ENCODE measurements at places on chromosomes 6 and 20.

DNA sequence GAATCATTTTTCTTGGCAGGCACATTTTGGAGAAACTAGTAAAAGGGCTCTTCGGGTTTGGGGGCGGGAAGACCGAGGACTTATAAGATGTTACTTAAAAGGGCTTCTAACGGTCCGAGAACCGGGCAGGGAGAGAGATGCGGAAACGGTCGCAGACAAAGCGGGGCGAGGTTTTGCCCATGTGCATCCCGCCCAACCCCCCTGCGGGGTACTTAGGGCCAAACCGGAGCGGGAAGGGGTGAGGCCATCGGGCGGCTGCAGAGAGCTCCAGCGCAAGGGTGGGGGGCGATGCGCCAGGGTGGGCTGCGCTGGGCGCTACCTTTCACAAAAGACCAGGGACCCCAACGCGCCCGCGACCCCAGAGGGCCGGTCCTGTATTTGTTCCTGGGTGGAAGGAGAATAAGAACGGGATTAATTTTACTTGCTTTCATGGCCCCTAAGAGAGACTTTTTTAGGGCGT is 616 bp downstream of the TUBB start:
- DNase-seq: peak; percentile 41

DNA sequence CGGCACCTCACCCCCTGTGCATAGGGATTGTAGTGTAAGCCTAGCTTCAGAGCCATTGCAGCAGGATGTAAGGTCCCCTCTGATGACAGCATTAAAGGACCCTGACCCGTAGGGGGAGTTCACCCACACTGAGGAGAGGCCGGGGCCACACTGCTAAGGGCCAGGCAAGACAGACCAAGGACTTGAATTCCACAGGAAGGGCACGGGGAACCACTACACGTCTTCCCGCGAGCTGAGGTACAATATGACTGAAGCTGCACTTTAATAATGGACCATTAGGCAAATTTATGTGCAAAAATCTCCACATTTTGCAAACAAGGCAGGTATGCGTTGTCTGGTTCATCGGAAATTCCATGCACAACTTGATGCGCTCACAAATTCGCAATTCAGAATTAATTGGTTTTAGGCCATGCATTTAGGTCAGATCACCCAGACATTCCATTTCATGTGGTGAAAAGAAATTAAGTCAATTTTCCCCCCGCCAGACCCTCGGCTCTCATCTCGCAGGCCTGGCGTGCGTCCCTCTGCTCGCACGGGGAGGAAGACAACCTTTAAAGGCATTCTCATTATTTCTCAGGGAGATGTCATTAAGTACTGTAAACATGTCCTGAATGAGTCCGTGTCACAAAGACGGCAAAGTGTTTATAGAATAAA is 111.8 kb downstream of the FOXA2 start:
- no peak for DNase-seq

- no peak for DNase-seq
Observed at GRCh38 chr20:25389858-25390537, 637 bp downstream of the ABHD12 start.

GRCh38 chr6:89433252-89434149 is 549 bp downstream of the ANKRD6 start:
- DNase-seq: no peak

GRCh38 chr6:169587975-169588374 is 113.9 kb downstream of the WDR27 start:
- no peak for DNase-seq

GRCh38 chr6:165605901-165606739 is 56.9 kb downstream of the PDE10A start:
- DNase-seq: no peak

DNA sequence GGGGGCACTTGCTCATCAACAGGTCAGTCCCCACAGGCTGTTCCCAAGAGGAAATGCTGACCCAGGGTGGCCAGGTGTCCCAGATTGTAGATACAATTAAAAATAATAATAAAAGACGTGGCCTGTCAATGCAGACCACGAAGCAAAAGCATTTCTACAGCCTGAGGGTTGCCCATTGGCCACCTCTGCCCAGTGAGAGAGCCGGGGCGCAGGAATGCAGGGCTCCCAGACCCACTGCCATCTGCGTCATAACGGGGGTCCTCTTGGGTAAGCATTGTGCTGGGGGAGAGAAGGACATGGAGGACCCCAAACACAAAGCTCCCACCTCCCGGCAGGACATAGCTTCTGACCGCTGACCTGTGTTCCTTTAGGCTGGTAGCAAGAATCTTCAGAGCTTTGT is 22.9 kb upstream of the AFDN start:
- DNase-seq: no peak

DNA sequence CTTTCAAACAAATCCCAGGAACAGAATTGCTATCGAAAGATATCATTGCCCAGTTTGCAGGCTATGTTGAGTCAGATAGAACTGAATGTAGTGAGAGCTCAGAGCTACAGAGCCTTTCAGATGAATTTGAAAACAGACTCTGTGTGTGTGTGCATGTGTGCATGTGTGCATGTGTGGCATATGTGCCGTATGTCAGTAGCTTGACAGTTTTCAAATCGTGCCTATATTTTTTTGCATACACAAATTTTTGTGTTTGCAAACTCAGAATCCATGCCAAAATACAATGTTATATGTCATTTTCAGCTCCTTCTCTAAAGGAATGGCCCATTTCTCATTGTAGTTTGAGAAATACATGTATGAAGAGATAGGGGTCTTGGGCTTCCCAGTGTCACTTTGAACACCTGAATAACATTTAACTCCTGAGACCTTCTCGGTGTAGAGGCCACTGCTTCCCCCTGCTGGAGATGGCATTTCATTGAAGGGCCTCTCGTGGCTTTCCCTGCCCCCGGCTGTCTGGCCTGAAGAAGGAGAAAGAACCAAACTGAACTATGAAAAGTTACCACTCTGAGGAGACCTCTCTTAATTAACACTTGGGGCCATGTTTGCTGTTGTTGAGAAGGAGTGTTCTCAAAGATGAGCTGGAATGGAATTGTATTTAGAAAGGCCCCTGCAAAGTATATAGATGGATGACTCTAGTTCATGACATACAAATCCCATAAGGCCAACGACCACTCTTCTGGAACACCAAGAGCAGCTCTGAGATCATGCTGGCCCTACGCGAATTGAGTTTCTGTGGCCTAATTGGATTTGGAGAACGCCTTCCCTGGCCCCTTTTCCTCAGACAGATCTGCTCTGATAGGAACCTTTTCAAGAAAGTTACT is 58.7 kb downstream of the VAPB start:
- DNase-seq: no peak

GRCh38 chr6:83042467-83043053 is 23.1 kb downstream of the UBE3D start:
- no peak for DNase-seq

GRCh38 chr6:155487371-155488130 is 31.9 kb upstream of the NOX3 start:
- DNase-seq: no peak

- DNase-seq: no peak
Observed at GRCh38 chr6:112502351-112503090, 155.4 kb downstream of the RFPL4B start.

DNA sequence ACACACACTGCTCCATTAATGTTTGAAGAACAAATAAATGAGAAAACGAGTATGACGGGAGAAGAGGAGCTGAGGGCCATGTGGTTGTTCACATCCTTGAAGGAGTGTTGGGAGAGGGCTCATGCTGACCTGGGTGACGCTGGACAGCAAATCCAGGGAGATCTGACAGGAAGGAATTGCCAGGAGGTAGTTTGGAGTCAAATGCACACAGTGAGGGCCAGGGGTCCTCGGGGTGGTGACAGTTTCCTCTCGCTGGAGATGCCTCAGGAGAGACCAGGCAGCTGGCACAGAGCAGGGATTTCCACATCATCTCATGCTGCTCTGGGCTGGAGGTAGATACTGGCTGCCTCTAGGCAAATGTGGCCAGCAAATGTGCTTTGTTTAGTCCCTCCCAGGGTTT is 2.0 kb upstream of the TMEM181 start:
- no peak for DNase-seq

DNA sequence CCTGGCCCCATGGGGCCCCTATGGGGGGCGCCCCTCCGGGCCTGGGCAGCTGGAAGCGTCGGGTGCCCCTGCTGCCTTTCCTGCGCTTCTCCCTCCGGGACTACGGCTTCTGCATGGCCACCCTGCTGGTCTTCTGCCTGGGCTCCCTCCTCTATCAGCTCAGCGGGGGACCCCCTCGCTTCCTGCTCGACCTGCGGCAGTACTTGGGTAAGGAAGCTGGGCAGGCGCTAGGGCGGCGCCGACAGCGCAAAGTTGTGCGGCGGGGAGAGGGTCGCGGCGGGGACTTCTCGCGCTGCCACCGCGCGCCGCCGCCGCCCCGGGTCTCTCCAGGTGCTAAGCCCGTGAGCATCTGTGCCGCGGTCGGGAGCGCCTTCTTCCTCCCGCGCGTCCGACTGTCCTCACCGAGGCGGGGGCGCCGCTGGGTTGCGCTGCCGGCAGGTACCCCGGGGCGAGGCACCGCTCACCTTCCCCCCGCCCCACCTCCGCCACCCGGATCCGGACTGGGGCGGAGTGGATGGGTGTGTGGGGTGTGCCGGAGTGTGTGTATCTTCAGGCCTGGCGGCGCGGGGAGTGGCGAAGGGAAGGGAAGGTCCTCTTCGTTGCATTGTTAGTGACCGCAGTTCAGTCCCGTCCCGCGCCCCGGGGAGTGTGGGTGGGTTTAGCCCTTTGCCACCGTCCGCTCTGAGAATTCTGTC is 788 bp downstream of the UST start:
- DNase-seq: no peak

DNA sequence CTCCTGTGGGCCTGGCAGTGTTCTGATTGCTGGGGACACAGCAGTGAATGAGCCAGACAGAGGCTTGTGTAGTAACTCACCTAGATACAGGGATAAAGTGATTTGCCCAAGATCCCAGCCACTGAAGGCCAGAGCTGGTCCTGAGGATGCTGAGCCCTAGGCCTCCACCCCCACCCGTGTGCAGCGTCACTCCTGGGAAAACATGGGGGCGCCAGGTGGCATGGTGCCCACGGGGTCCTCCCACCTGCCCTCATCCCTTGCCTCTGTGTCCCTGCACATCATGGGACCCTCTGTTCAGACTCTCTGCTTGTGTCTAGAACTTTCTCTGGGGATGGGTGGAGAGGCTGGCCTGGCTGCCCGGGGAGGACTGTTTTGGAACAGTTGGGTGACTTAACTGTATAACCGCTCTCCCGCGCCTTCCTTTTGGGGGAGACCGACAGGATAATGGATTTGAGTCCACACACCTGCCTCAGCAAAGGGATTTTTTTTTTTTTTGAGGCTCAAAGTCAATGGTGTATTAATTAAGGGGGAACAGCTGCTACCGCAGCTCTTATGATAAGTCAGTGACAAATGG is 19.6 kb downstream of the LEMD2 start:
- no peak for DNase-seq

DNA sequence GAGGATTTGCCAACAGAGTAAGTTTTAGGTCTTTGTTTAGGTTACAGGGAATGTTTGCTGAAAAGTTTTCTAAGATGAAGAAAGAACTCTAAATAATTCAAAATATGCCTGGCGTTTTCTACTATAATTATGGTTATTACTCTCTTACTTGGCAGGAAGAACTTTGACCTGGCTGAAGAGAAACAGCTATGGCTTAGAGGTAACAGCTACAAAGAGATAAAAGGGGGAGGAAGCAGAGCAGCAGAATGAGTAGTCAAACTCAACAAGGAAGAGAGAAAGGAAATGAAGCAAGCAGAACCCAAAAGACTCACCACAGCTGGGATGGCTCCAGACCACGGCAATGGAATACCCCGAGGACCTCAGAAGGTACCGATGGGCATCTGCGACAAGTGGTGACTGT is 95.6 kb downstream of the KIF16B start:
- no peak for DNase-seq

- no peak for DNase-seq
Observed at GRCh38 chr6:79557673-79558467, 20.6 kb upstream of the LCA5 start.

GRCh38 chr6:87575423-87575822 is 14.4 kb downstream of the RARS2 start:
- DNase-seq: no peak

- DNase-seq: no peak
Observed at GRCh38 chr6:15147827-15148226, 98.0 kb upstream of the JARID2 start.

GRCh38 chr20:12575352-12576095 is 433.2 kb upstream of the SPTLC3 start:
- peak; percentile 3 for DNase-seq

- no peak for DNase-seq
Observed at GRCh38 chr6:33732817-33733708, 13.6 kb downstream of the IP6K3 start.

- no peak for DNase-seq
Observed at GRCh38 chr6:55898342-55898741, 23.0 kb upstream of the BMP5 start.

- no peak for DNase-seq
Observed at GRCh38 chr20:58097429-58097828, 131.0 kb downstream of the ANKRD60 start.

GRCh38 chr20:48603819-48604405 is 223.9 kb downstream of the PREX1 start:
- no peak for DNase-seq

DNA sequence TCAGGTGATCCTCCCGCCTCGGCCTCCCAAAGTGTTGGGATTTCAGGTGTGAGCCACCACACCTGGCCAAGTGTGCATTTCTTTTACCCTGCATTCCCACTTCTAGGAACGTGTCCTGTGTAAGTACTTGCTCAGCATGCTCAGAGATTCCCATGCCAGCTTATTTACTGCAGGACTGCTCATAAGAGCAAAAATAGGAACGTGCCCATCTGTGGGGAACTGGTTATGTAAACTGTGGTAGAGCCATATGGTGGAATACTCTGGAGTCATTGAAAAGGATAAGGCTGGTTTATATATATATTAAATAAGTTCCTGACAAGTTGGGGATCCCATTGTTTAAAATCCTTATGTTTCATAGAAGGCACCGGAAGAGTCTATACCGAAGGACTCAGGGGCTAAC is 38.2 kb upstream of the FANCE start:
- DNase-seq: no peak

- no peak for DNase-seq
Observed at GRCh38 chr6:31092769-31093505, 19.4 kb downstream of the C6orf15 start.

DNA sequence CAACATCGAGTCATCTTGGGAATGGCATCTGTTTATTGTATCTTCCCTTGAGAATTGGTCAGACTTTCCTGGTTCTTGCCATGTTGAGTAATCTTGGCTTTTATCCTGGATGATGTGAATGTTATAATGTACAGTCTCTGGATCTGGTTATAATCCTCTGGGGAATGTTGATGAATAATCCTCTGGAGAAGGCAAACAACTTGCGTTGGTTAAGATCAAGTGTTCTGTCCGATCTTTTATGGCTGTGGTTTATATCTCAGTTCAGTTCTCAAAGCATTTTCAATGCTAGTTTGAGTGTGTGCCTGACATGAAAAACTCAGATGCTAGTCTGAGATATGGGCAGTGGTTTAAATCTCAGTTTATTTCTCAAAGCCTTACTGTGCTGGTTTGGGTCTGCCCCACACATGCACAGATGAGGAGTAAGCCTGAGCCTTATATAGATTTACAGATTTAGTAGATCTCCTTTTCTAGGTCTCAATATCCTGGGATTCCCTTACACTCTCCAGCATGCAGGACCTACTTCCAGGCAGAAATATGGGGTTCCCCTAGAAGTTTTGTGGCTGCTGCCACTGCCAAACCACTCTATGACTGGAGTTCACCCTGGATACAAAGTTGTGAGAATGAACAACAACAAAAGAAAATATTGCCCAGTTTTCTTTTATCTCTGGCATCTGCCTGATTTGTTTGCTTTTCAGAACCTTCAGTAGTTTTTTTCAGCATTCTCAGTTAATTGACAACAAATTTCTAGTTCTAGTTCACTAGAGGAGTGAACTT is 191.8 kb upstream of the MAN1A1 start:
- no peak for DNase-seq

GRCh38 chr6:161408041-161408440 is 134.2 kb upstream of the AGPAT4 start:
- DNase-seq: no peak

- DNase-seq: no peak
Observed at GRCh38 chr6:141988954-141989705, 143.6 kb upstream of the GJE1 start.

Data from esophagus squamous epithelium (tissue), 5 donors.